ENCODE measurements at places on chromosomes 5 and 9.

DNA sequence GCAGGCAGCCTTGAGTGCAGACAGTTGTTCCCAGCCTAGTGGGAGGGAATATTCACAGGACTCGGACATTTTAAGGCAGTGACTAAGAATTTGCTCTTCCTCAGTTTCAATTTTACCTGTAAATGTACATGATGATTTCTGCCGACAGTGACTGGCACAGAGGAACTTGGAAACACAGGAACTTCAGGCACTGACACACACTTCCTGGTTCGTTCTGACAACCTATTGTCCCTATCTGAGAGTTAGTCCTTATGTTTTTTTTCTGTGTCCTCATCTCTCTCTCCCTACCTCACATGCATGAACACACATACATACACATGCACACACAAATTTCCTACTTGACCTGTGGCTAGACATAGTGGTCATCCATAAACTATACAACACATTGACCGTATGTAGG is 89.4 kb upstream of the CD180 start:
- DNase-seq, result no peak

DNA sequence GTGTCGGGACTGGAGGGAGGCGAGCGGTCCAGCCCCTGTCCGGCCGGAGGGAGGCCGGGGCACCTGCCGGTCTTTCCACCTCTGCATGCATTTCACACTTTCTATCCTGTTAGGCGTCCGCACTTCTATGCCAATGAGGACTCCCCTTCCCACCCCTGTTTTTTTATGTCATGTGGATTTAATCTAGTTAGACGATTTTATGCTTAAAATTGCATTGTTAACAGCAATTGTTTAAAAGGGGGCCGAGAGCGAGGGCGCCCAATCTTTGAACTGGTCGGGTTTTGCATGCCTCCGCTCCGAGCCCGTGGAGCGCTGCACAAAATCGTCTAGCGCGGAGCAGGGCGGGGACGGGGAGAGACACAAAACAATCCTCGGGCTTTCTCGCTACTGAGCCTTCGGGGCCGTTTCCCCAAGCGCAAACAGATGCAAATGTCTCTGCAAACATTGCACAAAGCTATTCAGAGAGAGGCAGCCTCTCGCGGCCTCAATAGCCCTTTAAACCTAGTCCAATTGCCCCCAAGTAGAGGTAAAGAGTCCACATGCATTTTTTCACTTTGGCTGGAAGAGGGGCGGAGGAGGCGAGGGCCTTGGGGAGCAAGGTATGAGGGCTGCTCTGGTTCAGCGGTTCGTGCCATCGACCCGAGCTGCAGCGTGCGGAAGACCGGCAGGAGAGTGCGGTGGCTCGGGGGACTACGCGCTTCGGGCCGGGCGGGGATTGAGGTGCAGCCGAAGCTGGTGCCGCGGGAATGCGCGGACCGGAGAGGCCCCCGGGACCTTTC is 37.5 kb upstream of the TIFAB start:
- peak; percentile 11 for DNase-seq

GRCh38 chr5:26959290-26959689 is 79.1 kb downstream of the CDH9 start:
- DNase-seq, result no peak

DNA sequence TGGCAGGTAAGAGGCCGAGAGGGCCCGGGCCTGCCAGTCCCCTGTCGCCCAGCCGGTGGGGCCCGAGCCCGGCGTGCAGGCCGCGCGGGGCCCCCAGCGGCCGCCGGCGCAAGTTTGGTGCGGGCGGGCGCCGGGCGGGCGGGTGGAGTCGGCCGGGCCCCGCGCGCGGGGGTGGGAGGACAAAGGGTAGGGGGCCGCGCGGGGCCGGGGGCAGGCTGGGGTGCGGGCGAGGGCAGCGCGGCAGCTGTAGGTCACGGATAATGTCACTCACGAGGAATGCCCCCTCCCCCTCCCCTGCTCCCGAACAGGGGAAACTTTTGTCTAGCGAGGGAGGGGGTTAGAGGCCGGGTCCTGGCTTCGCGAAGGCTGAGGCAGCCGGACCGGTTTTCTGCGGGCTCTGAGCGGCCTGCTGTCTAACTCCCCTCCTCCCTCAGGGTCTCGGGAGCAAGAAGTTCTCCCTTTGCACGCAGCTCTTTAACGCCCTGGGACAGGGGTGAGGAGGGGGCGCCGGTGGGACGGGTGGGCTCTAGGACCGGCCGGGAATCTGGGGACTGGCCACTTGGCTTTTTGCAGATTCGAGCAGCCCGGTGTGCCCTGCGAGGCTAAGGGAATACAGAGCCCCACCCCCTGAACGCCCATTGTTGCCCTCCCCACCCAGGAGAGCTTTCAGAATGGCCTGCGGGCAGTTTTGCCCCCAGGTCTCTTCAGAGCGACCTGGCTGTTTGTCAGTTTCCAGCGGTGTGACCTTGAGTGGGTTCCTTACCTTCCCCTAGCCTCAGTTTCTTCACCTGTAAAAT is 21.3 kb upstream of the NDST1 start:
- DNase-seq, result peak; percentile 74

- DNase-seq, result no peak
Observed at GRCh38 chr9:135746565-135746964, 44.6 kb downstream of the KCNT1 start.

GRCh38 chr9:19451240-19452087 is 42.7 kb downstream of the ACER2 start:
- no peak for DNase-seq

GRCh38 chr9:13213337-13213736 is 66.2 kb downstream of the MPDZ start:
- DNase-seq, result peak; percentile 16

DNA sequence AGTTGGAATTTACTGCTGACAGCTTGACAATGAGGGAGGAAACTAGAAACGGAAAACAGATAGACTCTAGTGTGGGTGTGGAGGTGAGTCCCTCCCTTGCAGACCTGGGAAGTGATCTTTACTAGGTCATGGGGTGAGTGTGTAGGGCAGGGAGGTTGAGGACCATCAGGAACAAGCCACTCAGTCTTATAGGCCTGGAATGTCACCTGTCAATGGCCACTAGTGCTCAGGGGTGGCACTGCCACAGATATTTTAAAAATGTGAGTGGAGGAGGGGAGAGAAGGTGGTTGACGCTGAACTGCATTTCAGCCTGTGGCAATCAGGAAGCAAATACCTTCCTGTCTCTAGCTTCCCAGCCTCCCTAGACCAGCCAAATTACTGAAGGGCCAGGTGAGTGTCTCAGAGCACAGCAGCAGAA is 9.0 kb downstream of the OR2S2 start:
- no peak for DNase-seq

- no peak for DNase-seq
Observed at GRCh38 chr5:40505031-40505430, 174.7 kb upstream of the PTGER4 start.

GRCh38 chr5:89087128-89087527 is 204.1 kb upstream of the MEF2C start:
- no peak for DNase-seq

DNA sequence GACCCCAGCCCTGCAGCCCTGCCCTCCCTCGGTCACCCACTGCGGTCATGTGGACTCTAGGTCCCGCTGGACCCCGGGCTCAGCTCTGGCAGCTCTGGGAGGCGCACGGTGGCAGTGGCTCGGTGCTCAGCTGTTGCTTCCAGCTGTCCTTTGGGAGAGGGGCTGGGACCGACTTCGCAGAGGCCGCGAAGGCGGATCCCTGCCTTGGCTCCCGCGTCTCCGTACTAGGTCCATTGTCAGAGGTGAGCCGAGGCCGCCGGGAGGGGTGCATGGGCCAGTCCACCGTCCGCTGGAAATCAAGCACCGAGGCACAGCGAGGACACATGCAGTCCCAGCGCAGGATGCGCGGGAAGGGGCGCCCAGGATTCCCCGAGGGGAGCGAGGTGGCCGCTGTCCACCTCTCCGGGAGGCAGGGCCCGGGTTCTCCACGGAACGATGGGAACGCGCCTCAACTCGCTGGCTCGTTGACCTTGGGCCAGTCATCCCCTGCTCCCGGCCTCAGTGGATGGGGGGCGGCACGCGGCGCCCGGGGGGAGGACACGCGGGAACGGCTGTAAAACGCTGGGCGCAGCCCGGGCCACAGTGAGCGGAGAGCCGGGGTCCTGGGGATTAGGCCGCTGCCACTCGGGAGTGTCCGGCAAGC is 732 bp downstream of the GBGT1 start:
- no peak for DNase-seq

DNA sequence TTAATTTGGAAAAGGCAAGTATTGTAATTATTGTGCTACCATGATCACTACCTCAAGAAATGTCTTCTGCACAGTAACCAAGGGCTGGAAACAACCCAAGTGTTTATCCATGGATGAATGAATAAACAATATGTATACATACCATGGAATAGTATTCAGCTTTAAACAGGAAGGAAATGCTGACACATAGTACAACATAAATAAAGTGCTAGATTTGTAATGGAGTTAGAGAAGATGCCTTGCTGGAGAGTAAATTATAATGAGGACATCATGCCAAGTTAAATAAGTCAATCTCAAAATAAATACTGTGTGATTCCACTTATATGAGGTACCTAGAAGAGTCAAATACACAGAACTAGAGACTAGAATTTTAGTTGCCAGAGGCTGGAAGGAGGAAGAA is 160.0 kb downstream of the CCDC192 start:
- no peak for DNase-seq

DNA sequence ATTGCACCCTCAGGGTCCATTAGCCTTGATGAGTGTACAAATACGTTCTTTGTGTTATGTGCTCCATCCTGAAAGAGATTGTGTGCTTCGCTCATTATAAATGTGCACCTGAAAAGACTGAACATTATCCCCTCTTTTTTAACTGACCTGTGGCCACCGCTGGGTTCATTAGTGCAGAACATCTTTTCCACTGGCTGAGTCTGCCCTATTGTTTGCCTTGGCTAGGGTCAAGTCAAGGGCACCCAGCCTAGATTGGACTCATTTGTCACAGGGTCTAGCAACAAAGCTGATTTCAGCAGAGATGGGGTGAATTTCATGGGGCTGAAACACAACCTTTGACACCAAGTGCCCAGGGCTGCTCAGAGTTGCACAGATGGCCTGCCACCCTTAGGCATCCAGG is 764.1 kb upstream of the ARRDC3 start:
- DNase-seq, result peak; percentile 95

DNA sequence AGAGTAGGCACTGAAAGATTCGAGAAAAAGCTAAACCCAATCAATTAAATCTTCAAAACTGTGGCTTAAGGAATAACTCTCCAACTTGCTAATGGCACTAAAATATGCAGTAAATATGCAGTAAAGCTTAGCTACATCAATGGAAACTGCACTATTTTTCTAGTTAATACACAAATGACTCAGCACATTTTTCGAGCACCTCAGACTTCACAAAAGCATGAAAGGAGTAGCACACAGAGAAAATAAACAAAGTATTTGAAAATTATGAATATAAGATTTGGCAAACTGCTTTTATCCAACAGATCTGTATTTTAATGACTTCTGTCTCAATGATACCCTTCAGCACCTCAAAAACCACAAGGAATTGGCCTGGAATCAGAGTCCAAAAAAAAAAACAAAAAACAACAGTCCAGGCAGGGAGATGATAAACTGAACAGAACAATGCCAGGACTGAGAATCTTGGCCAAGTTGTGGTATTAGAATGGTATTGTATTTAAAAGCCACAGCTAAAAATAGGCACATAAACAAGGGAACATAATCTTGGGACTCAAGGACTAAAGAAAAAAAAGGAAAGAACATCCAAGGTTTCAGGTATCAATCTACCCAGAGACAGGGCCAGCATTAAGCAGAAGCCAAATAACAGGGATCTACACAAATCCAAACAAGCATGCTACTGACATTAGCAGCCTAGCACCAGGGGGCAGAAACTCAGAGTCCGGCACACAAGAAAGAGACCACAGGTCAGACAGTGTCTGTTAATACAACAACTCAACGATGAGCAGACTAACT is 21.4 kb downstream of the TMEM245 start:
- peak; percentile 24 for DNase-seq

DNA sequence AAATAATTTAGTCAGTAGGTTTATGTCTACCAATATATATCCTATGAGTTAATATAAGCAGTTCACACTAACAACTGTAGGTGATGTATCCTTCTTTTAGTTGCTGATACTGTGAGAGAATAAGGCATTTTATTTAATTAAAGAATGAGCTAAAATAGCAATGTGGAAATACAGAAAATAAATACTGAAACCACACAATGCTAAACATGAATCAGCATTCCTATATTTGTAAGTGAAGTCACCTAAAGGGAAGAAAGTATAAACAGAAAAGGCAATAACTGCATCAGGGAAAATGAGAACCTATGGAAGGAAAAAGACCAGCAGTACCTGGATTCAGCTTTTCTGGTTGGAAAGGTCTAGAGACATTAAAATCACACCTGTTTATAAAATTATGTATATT is 336.0 kb downstream of the PDE4D start:
- DNase-seq, result no peak

GRCh38 chr9:6590334-6590733 is 55.2 kb downstream of the GLDC start:
- no peak for DNase-seq

DNA sequence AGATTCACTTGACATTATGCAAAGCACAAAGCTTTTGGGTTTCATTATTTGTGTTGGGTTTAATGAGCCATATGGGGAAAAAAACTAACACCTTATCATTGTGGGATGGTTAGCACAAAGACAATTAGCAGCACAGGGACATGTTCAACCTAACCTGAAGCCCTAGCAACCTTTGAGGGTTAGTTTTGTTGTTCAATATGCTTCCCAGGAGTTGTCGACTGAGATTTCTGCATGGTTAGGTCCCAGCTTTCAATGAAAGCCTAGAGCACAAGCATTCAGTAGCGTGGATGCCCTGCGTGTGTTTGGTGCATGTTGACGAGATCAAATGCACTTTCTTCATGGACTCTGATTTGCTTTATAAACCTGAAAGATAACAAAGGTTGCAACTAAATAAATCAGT is 565.2 kb upstream of the TLE4 start:
- DNase-seq, result no peak

- DNase-seq, result peak; percentile 66
Observed at GRCh38 chr5:140631831-140632365, 1.1 kb downstream of the CD14 start.

- DNase-seq, result no peak
Observed at GRCh38 chr5:2653991-2654390, 97.5 kb downstream of the IRX2 start.

- no peak for DNase-seq
Observed at GRCh38 chr5:35651002-35651756, 33.5 kb downstream of the SPEF2 start.

DNA sequence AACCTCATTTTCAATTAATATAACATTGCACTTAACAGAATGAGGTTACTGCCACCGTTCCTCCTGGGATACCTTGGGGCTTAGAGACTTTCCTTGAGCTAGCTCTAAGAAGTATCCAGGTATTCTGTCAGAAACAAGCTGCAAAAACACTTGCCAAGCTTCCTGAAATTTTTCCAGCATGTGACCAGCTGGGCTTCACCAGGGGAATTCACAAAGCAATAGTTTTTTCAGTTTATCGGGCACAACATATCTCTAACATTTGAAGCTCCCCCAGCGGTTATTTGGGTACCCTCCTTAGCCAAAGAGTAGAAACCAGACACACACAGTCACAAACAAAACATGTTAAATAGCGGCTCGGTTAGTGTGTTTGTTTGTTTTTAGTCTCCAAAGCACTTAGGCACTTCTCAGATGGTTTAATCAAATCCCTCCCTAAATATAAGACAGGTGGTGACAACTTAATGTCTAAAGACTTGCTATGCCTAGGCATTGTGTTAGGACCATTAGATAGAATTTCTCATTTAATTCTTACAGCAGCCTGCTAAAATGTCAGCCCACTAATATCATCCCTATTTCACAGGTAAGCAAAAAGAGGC is 278.2 kb downstream of the GLIS3 start:
- DNase-seq, result no peak

GRCh38 chr5:103910011-103910410 is 347.4 kb upstream of the NUDT12 start:
- DNase-seq, result no peak

- DNase-seq, result no peak
Observed at GRCh38 chr9:97425336-97425972, 13.6 kb downstream of the TDRD7 start.

Measured in NCI-H146 (cell line).